MG63 (cell line): ENCODE measurements at places on chromosomes 16 and 17.

DNA sequence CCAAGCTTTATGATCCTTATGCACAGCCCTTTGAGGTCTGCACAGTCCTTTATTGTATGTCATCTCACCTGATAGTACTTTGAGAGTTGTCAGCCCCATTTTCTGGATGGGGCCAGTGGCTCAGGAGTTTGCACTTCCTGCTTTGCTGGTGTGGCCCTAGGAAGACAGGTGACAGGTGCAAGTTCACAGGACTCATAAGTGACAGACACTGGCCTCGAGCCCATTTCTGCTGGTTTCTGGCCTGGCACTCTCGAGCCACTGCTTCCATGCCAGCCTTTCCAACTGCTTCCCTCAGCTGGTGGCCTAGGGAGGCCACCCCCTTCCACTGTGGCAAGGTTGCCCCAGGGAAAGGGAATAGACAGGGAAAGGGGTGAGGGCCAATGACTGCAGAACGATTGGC, 84.4 kb upstream of the CCL1 start:
- no peak for DNase-seq

DNA sequence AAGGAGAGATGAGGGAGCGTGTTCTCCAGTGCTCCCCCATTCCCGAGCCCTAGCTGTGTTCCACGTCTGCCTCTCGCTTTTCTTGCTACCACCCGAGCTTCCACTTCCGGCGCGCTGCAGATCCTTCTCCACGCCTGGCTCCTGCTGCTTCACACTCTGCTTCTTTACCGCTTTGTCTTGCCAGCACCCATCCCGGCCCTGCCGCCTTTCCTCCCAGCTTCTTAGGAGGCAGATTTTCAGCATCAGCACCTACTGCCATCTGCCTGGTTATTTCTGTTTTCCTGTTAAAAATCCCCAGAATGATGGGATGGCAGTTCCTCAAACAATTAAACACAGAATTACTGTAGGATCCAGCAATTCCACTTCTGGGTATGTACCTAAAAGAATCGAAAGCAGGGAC, 64.7 kb downstream of the ELAC2 start:
- no peak for DNase-seq

DNA sequence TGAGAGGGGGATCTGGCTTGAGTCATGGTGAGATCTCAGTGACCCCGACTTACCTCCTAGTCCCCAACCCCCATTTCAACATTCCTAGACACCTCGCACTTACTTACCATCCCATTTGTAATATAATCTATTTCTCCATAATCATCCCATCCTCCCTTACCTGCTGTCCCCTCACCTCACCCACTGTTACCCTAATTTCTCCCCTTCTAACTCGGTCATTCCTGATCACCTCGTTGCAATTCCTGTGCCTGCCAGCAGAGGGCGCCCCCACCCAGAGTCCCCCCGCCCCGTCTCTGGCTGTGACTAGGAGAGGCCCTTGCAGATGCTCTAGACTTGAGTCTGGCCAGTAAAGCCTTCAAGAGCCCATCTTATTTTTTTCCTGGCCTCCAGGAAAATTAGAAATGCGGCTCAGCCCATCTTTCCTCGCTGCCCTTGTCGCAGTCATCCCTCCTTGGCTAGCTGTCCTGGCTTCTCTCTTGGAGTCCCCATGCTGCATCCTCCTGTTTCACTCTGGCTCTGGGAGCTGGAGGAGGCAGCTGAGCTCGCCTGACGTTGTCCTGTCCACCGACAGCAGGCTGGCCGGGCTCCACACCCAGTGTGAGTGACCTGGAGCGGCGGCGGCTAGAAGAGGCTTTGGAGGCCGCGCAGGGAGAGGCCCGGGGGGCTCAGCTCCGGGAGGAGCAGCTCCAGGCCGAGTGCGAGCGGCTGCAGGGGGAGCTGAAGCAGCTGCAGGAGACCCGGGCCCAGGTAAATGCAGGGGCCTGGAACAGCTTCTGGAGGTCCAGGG, 5.0 kb downstream of the TBKBP1 start:
- peak; percentile 39 for DNase-seq

DNA sequence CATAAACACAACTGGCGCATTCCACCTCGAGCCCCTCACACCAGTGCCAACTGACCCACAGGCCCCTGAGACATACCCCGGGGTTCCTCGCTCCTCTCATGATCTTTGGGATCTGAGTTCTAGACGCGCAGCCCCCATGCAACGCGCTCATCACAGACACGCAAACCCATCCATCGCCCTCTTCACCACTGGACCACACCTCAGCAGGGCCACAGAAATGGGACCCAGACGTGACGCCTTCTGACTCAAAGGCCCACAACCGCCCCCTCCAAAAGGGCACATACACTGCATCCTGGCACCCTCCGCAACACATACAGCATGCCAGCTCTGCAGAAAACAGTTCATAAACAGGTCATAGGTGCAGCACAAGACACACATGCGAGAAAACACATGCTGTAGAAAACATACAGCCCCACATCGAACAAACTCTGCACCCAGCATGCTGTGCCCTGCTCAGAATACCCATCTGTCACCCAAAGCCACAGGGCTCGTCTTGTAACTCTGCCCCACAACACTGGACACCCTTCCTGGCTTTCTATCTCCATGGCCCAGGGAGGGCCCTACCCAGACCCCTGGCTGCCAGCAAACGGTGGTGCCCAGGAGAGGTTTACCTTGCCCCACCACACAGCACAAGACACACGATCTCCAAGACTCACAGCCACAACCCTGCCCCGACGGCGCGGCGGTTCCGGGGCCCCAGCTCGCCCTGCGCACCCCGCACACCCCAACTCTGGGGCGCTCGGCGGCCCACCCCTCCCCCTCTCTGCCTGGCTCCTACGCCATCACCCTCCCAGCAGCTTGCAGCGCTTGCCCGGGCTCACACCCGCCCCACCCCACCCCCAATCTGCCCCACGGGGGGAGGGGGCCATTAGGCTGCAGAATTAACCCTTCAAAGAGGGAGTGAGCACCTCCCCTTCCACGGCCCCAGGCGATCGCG, 887 bp downstream of the ZBTB4 start:
- peak; percentile 39 for DNase-seq

DNA sequence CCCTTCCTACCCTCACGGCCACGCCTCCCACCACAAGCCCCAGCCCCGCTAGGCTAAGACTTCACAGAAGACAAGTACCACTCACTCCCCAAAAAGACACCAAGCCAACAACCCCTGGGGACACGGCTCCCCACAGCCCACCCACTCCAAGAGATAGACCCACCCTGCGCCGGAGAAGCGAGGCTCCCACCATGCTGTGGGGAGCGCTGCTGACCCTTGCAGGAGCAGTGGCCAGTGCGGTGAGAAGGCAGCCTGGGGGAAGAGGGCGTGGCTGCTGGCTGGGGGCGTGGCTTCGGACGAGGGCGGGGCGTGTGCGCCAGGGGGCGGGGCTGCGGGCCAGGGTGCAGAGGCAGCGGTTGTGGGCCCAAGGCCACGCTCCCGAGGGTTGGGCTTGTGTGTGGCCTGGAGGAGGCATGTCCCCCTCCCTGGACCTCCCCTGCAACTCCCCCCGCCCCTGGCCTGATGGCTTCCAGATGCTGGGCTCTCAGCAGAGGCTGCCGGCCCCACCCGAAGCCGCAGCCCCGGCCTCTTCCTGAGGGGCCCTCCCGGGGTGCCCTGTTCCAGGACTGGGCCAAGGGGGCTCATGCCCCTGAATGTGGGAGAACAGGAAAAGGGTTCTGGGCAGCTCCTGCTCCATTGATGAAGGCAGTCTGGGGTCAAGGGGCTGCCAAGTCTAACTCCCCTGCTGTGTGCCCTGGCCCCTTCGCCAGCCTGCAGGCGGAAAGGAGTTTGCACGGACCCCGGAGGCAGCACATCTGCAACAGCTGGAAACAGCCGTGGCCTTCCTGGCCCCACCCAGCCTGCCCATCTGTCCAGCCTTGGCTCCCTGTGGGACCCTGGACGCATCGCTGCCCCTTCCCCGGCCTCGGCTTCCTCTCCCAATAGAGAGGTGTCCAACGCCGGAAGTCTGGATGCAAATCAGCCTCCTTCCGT, 9.1 kb downstream of the TFAP4 start:
- peak; percentile 81 for DNase-seq

DNA sequence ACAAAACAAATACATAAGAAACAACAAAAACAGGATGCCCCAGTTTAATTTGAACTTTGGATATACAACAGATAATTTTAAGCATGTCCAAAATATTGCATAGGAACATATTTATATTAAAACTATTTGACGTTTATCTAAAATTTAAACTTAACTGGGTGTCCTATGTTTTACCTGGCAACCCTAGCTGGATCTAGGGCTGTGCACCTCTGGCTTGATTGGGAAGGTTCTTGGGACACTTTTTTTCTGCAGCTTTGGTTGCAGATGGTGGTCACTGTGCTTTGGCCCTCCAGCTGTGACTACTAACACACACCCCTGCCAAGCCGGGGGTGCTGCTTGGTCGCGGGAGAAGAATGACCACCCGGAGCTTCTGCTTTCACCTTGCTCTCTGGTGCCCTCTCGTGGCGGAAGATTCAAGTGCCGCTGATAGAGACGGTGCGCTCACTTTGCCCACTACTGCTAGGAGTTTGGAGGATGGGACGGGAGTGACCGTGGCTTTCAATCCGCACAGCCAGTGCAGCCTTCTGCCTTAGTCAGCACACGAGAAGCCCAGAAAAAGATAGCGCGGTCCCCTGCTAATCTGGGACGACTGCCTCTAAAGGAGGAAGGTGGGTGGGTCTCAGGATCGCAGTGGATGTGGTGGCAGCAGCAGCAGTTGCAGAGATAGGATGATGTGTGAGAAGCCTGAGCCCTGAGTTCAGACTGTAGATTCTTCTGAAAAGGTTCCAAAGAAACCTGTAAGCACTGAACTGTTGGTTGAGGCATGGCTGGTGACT, 6.7 kb downstream of the SPACA3 start:
- DNase-seq = peak; percentile 59

GRCh38 chr17:49459401-49459984, 35.6 kb upstream of the NGFR start:
- no peak for DNase-seq

DNA sequence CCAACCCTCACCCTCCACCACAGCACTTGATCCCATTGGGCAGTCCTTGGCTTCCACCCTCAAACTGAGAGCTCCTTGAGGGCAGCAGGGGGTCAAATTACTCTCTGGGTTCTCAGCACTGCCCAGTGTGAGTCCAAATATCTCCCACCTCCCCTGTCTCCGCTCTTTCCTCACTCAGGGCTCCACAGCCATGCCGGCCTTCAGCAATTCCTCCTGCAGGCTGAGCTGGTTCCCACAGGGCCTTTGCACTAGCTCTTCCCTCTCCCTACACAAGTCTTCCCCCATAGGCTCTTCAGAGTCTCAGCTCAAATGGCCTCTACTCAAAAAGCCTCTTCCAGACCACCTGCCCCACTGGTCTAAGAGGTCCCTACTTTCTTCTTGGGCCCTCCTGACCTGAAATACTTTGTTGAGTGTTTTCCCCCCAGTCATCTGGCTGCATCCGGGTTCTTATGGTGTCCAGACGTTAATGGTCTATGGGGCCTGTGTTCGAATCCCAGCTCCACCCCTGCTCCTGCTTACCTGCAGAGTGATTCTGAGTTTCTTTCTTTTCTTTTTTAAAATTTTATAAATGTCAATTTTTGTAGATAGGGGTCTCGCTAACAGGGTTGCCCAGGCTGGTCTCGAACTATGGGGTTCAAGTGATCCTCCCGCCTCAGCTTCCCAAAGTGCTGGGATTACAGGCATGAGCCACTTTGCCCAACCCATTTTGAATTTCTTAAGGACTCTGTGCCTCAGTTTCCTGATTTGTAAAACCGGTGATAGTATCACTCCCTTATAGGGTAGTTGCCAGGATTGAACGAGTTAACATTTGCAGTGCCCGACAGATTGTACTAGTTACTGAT, 973 bp upstream of the IL4R start:
- no peak for DNase-seq

- DNase-seq = no peak
Measured at GRCh38 chr16:50289950-50290764, 23.8 kb downstream of the ADCY7 start.

DNA sequence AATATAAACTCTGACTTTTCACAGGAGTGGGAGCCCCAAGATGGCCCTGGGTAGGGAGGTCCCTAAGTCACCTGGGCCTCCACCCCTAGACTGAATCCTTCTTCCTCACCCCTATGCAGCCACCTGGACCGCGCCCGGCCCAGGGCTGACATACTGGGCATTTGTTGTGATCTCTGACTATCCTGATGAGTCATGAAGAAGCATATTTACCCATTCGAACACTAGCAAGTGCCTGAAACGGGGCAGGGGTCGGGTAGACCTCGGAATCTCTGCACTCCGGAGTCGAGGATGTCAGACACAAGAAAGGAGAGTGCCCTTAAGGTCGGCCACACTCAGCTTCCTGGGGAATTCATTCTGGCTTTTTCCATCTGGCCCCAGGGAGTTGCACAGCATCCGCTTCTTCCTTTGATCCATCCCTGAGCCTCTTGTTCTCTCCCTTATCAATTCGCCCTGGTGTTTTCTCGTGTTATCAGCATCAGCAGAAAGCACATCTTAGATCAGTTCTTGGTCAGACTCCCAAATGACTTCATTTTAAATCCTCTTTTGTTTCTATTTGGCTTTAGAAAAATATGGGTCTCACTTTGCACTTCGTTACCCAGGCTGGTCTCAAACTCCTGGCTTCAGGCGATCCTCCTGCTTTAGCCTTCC, 10.4 kb downstream of the METTL22 start:
- DNase-seq = no peak

GRCh38 chr16:82007189-82007588, 4.1 kb downstream of the SDR42E1 start:
- DNase-seq = no peak

- DNase-seq = peak; percentile 71
Measured at GRCh38 chr17:19248928-19249574, 11.9 kb downstream of the EPN2 start.

- DNase-seq = no peak
Measured at GRCh38 chr17:33874617-33875060, 380.4 kb upstream of the CCL2 start.

GRCh38 chr16:74759564-74759963, 15.1 kb downstream of the FA2H start:
- no peak for DNase-seq

GRCh38 chr17:42623732-42624596, 14.5 kb downstream of the TUBG1 start:
- peak; percentile 51 for DNase-seq
